NCI-H774 (cell line): ENCODE measurements at places on chromosomes 12 and 14.

- DNase-seq: no peak
Measured at GRCh38 chr14:78048120-78048519, 122.1 kb upstream of the NRXN3 start.

DNA sequence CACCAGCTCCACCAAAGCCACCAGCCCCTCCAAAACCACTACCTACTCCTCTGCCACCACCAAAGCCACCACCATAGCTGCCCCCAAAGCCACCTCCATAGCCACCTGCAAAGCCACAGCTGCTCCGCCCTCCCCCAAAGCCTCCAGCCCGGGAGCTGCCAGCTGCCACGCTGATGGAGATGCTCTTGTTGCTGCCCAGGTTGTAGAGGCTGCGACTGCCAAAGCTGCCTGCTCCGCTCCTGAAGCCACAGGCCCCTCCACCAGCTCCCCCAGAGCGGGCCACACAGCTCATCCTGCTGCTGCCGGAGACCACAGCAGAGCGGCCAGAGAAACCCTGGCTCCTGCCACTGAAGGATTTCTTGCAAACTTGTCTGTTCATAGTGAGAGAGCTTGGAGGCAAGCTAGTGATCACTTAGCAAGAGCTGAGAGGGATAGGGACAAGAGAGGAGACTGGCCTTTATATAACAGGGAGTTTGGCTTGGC lies at the start of gene KRT76:
TSS of gene KRT76 (minus strand) at position 433 of the 483 bp plus-strand sequence. CDS start at position 379, 54 bp downstream.
- no peak for DNase-seq

- DNase-seq: no peak
Measured at GRCh38 chr12:9335867-9336266, 127.7 kb upstream of the PZP start.

DNA sequence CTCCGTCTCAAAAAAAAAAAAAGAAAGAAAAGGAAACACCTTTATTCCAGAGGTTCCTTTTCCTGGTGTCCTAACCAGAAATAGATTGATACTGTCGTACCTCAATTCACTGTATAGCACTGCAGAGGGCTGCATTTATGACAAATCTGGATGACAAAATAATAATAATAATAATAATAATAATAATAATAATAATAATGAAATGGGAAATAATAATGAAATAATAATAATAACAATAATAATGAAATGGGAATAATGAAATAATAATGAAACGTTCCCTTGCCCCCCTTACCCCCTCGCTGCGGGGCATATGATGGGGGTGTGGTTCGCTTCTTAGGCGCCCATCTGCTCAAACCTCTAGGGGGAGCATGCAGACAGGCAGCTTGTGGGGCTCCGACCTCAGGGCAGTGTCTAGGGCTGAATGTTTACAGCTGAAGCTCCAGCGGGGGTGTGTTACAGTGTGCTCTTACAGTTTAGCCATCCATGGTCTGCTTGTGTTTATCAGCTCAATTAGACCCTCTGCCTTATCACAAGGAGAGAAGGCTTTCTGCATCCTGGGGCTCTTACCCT lies 1088.3 kb upstream of the SEL1L start:
- DNase-seq: no peak

DNA sequence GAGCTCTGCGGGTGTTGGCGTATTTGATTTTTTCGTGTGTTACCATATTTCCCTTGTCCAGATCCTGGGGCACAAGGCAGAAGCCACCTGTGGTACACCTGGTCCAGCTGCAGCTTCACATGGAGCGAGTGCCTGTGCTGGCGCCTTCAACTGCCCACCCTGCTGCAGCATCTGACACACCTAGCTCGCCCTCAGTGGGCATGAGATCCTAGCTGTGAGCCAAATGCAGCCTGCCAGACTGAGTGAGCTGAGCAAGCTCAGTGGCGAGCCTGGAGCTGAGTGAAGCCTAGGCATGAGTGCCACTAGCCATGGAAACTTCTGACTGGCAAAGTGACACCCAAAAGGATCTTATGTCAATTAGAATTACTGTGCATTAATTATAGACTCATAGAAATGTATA lies 1226.8 kb upstream of the FLRT2 start:
- DNase-seq: no peak

- DNase-seq: no peak
Measured at GRCh38 chr14:68792678-68792978, 239 bp downstream of the ZFP36L1 start.

GRCh38 chr12:131231032-131231980 lies 277.6 kb downstream of the ADGRD1 start:
- DNase-seq: no peak

DNA sequence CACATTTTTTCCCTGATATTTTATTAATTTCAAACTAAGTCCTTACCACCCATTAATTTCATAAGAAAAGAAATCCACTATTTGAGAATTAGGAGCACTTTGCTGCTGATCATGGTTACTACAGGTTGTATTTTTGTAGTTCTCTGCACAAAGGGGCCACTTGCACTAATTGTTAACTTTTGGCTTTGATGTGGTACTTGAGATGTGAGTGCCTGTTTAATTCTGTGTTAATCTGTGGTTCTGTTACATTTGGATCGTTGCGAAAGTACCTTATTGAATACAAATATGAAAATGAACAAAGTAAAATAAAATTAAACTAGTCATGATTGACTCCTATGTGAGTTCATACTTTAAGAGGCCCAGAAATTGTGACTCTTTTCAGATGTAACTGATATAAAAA lies 374.9 kb upstream of the RGS6 start:
- DNase-seq: no peak

GRCh38 chr12:9856151-9856550 lies 13.0 kb downstream of the CLEC2B start:
- no peak for DNase-seq

DNA sequence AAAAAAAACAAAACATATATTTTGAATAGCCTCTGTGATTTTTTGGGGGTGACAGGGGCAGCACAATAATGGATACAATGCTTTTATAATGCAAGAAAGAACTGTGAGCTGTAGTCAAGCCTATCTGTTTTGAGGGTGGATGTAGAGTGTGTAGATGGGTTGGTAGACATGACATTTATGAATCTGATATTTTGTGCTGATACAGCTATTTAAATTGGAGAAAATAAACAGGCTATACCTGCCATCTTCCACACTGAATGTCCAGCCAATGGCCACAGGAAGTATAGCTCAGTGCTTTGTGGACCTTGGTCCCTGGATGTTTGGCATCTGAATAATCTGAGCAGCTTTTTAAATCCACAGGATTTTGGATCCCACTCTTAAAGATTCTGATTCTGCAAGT lies 175.0 kb downstream of the NEDD1 start:
- no peak for DNase-seq

GRCh38 chr14:29925736-29926135 lies 1.9 kb downstream of the PRKD1 start:
- DNase-seq: no peak

- DNase-seq: no peak
Measured at GRCh38 chr12:113064395-113065125, 8.0 kb downstream of the DTX1 start.

DNA sequence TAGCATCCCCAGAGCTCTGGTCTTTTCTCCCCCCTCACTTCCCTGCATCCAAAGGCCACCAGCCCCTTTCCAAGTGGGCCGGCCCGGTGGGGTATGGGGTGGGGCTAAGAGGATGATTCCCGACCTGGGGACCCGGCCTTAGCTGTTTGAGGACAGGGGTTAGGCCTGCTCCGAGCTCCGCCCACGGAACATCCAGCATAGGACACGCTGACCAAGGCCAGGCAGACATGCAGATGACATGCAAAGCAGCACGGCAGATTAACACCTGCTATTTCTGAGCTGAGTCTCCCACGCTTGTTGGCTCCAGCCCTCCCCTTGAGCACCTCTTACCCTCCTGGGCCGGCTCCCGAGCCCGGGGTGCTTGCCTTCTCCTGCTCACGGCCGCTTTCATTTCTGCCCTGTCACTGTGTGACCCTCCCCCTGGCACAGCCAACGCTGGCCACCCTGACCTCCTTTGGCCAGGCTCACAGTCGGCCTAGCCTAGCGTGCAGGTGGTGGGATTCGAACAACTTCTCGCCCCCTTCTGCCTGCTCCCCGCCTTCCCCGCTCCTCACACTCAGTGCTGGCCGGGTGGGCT lies 40.2 kb downstream of the TEAD4 start:
- no peak for DNase-seq

DNA sequence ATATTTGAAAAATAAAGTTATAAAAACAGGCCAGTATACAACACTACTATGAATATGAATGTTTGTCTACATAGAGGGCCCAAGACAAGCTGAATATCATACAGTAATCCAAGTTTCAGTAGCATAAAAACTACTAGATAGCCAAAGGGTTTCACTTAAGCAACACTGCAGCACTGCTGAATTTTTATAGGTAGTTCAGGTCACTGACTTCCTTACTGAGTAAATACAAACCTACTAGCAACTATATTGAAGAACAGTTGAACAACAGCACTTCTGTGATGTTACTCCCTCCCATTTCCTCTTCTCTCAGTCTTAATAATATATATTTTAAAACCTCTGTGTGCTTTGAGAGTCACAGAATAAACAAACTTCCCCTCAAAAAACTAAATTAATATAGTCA lies 42.7 kb downstream of the GTF2A1 start:
- DNase-seq: no peak

GRCh38 chr14:79426103-79426755 lies 785.1 kb downstream of the DIO2 start:
- no peak for DNase-seq

- no peak for DNase-seq
Measured at GRCh38 chr12:10697156-10697555, 23.3 kb upstream of the STYK1 start.

DNA sequence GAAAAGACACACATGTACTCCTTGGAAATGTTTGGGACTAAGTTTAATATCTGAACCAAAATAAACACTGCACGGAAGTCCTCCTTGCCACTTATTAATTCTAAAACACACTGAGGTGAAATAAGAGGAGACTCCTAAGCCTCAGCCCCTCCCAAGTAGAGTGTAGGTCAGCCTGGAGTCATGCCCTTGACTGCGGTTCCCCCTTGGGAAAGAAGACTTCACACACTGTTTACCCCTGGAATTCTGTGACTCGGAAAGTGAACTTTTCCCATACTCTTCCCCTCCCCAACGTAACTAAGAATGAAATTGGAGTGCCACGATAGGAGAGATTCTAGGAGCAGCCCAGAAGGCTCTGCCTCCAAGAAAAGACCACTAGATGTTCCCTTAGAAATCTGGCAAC lies 8.6 kb upstream of the TFCP2 start:
- DNase-seq: no peak

GRCh38 chr12:99476956-99477355 lies 170.6 kb upstream of the GARIN6 start:
- DNase-seq: no peak

DNA sequence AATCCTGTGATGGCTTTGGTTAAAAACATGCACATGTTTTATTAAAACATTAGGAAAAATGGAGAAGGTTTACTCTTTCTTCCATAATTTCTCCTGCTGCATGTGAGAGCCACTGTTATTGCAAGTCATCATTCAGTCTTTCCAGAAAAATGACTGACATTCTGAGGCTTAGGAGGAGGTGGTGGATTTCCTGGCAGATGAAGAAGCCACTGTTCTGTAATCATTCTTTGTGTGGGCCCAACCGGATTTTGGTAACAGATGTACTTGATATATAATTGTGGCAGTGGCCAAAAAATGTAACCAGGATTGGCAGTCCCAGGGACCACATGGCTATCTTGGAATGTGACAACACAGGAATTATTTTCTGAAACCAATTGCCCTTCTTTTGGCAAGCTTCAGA lies 120.2 kb downstream of the DAAM1 start:
- DNase-seq: no peak

DNA sequence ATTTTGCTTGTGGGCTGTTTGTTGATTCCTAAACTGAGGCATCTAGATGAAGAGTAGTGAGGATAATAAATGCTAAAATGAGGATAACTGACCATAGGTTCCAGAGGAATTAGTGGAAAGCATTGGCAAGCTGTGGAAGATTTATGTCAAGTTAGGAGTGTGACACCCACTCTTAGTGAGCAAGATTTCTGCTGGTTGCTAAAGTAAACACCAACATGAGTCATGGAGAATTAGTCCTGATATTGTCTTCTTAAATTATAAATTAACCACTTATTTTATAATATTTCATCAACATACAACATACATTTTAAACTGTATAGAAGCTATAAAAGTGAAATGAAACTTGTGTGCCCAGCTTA lies 328.2 kb downstream of the RPL10L start:
- DNase-seq: no peak

DNA sequence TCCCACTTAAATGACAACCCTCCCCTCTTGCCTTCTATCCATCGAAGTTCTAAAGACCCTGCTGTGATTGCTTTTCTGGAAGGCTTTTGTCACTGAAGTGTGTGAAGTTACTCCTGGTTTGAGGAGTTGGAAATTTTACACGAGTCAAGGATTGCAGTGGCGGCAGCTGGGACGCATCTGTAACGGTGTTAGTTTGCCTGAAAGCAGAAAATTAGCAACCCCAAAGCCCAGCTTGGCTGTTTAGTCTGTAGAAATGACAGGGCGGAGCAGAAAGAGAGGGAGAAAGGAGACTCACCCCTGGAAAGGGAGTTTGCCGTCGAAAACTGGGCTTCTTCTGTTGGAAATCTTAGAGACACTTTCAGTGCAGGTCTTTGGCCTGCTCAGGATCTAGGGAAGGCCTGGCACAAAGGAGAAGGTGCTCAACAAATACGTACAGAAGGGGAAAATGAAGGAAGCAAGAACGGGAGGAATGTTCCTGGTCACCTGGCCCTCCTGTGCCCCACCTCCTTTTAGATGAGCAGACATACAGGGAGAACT lies 931 bp upstream of the MYF5 start:
- no peak for DNase-seq

DNA sequence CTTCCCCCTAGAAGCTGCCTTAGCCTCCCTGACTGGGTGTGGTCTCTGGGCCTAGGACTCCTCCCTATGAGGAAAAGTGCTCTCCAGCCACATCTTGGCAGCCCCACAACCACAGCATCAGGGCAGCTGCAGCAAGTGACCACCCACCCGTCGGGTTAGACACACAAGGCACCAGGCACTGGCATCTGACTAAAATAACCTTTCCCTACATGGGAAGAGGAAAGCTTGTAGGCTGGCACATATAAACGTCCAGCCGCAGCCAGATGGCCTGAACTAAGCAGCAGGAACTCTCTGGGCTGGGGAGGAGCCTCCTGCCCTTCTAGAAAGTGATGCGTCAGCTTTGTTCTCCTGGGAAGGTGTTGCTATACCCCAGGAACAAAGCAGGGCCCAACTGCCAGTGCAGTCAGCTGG lies 328.7 kb downstream of the DPF3 start:
- no peak for DNase-seq

DNA sequence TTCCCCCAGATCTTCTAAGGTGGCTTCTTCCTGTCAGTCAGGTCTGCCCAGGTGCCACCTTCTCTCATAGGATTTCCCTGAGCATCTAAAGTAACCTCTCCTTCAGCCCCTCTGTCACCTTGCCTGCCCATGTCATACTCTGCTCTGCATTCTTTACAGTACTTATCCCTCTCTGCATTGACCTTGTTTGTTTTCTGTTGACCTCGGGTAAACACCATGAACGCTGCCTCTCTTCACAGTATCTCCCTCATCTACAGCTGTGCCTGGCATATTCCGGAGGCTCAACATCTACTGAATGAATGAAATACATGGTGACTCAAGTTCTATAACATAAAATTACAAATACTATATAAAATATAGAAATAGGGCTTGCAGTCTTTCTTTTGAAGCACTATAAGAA lies 10.1 kb upstream of the PPM1A start:
- no peak for DNase-seq

GRCh38 chr12:71581206-71581605 lies 82.4 kb downstream of the ZFC3H1 start:
- DNase-seq: no peak

GRCh38 chr12:112929715-112930114 lies 8.6 kb upstream of the OAS3 start:
- no peak for DNase-seq
